Osteoblast (primary cell): ENCODE measurements at places on chromosomes 16 and 17.

- no peak for DNase-seq
These were observed 2.4 kb downstream of the SPPL2C start for GRCh38 chr17:45847101-45847500.

GRCh38 chr16:11360641-11361373, 15.5 kb downstream of the RMI2 start:
- no peak for DNase-seq

DNA sequence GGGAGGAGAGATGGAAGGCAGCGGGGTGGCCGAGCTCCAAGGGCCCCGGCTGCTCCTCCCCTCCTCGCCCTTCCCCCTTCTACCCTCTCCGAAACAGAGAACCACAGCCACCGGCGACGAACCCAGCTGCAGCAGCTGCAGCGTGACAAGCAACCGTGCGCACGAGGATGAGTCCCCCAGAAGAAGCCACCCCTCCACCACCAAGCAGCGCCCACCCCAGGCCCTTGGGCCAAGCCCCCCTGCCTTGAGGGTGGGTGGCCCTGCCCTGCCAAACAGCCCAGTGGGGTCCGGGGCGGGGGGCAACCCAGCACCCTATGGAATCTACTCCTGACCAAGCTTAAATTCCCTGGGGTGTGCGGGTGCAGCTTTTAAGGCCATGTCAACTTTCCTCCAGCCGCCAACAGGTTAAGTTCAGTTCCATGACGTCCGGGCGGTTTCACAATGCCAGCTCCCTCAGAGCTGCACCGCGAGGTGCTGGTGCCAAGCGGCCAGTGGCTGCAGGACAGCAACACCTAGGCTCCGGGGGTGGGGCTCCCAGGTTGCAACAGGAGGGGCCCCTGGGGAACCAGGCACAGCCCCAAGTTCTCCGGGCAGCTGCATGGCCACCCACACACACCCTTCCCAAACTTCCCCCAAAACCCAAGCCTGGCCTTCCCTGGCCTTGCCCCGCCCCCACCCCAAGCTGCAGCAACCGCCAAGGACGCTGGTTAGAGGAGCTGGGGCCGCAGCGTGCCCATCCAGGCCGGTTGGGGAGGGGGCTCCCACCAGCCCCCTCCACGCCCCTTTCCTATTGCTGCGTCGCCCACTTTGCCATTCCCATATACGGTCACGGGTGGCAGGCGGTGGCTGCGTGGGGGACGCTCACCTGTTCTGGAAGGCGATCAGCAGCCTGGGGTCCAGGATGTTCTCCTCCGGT, 2.0 kb downstream of the CBX4 start:
- DNase-seq, result peak; percentile 97

- peak; percentile 42 for DNase-seq
These were observed 330.6 kb upstream of the PMFBP1 start for GRCh38 chr16:72502594-72503005.

GRCh38 chr17:17922070-17922614, 50.1 kb downstream of the TOM1L2 start:
- DNase-seq, result no peak

DNA sequence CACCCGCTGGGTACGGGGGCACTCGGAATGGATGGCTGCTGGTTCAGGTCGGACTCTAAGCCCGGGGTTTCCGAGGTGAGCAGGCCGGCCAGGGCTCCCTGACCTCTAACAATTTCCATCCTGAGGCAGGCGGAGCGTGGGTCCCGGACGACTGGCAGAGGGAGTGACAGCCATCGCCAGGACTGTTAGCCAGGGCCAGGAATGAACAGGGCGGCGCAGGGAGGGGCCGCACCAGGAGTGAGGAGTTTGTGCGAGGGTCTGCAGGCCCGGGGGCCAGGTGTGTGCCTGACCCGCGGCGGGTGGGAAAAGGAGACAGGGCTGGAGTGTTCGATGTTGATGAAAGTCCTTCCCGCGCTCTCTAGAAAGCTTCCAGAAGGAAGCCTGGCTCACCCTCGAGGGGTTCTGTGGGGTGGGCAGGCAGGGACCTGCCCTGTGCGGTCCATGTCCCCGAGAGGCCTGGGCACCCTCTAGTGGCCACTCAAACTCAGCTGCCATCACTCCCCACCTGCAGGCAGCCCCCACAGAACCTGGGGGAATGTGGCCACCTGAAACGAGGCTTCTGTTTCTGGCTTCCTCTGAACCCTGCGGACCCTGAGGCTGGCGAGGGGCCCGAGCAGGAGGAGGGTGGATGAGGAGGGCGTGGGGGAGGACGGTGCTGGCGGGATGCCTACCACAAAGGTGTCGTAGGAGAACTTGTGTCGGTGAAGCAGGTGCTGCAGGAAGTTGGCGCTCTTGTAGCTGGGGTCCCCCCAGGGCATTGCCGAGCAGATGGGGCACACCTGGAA, 8.2 kb downstream of the RNF166 start:
- peak; percentile 87 for DNase-seq

DNA sequence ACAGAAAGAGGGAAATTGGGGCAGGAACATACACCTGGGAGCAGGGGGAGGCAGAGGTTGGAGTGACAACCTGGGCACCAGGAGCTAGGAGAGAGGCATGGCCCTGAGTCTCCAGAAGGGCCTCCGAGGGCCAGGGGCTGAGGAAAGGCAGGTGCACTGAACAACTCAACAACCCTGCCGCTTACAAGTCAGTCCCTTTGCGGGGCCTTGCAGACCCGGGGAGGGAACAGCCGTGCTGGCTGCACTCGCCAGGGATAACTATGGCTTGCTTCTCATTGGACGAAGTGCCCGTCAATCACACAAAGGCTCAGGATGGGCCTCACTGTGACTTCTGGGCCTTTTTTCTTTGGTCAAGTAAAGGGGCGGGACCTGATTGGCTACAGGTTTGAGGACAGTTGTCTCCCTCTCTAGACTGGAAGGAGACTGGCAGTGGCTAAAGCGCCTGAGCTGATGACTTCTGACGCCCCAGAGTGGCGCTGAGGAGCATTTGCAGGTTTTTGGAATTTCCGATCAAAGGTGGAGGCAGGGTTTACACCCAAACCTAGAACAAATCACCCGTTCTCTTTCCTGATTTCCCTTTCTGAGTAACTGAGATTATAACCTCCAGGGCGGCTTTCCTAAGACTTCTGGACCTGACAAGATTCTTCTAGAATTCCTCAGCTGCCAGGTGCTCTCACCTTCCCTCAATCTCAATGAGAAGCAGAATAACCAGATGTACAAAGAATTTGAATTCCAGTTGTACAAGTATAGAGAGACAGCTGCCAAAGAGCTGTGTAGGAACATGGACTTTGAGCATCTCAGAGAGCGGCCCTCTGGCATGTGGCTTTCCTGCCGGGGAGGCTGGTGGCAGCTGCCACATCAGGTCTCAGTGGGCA, 27.6 kb upstream of the ST6GALNAC2 start:
- no peak for DNase-seq

DNA sequence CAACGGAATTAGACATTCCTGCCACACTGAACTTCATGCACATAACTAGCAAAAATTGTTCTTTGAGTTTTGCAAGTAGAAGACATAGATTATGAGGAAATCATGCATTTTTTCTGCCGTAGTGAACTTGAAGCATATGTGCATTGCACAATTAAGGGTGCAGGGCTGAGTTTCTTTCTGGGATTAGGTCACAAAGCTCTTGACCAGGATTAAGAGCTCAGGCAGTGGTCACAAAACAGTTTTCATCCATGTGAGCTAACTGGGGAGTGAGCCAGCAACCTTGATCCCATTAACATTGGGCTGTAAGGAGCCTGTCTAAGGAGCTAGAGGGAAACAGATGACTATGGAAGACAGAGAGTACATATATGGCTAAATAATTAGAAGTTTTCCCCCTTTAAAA, 143.7 kb downstream of the PMP22 start:
- DNase-seq, result no peak

DNA sequence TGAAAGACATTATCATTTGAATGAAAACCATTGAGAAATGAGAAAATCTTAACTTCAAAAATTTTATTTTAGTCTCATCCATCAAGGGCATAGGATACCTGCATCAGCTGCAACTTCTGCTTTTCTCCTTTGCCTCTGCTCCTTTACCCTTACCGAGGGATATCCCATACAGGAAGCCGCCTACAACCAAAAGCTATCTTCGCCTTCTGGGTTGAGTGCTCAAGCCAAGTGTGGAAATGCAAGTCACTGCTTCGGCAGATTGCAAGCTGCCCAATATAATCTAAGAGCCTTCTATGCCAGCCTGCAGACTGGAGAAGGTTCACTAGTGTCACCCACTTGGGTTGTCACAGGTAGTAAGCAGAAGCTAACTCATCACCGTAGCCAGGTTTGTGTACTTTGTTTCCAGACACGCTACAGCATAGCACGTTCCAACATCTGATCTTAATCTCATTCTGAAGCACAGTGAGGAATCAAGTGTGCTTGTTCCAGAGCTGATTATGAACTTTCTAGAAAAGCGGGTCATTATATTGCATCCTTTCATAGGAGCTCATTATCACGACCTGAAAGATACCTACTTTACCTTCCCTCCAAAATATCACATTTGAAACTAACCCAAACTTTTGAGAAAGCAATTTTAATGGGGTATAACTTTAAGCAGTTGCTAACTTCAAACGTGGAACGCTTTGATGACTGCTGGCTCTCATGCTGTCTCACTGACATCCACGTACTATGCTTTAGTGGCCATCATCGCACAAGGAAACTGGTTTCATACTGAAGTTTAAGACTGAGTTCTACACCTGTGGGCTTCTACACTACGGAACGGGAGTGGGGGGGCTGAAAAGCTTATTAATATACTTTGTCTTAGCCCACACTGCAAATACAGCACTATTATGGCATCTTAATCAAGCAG, 8.0 kb upstream of the UNK start:
- peak; percentile 86 for DNase-seq
